ENCODE measurements at places on chromosomes 1 and 21. TPM values are rescaled to one million over a fixed set of nuclear protein-coding genes. Genes with fewer than 3 reads are reported as not detected.

The CHAF1B gene
- 3.2 TPM for polyA plus RNA-seq

The PBX1 gene
- 8.1 TPM for polyA plus RNA-seq

The ID3 gene
- polyA plus RNA-seq: 44.2 TPM

The F5 gene
- polyA plus RNA-seq: 0.02 TPM

The CYP2J2 gene
- polyA plus RNA-seq: 21.4 TPM

The EBNA1BP2 gene
- 30.2 TPM for polyA plus RNA-seq

The FCER1G gene
- 10.0 TPM for polyA plus RNA-seq

The EDN2 gene
- 6.9 TPM for polyA plus RNA-seq

The HES3 gene
- not detected for polyA plus RNA-seq

The AKNAD1 gene
- polyA plus RNA-seq: 3.3 TPM

The CD84 gene
- polyA plus RNA-seq: 0.26 TPM

The WLS gene
- 52.5 TPM for polyA plus RNA-seq

The MED8 gene
- 32.3 TPM for polyA plus RNA-seq

All from esophagus (tissue), 2 donors.